AML-193 (cell line): ENCODE measurements at places on chromosomes 6 and 20.

- no peak for DNase-seq
Observed at GRCh38 chr6:43921039-43921438, 151.0 kb downstream of the VEGFA start.

DNA sequence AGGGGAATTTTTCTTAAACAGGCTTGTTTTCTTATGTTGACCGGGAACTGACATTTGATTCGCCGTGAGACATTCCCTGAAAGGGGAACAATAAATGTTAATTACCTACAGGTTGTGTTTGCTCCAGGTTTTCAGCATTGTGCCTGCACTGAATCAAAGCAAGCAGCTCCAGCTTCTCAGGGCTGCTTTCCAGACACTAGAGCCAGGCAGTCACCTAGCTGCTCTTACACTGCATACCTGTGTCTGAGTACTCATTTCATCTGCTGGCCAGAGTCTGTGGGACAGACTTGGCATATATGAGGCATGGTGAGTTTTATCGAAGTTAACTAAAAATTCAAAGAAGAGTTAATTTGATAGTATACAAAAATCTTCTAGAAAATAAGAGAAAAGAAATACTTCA, 951.8 kb upstream of the MAP3K7 start:
- no peak for DNase-seq

- DNase-seq = peak; percentile 45
Observed at GRCh38 chr6:108365478-108365877, 70.6 kb downstream of the AFG1L start.

DNA sequence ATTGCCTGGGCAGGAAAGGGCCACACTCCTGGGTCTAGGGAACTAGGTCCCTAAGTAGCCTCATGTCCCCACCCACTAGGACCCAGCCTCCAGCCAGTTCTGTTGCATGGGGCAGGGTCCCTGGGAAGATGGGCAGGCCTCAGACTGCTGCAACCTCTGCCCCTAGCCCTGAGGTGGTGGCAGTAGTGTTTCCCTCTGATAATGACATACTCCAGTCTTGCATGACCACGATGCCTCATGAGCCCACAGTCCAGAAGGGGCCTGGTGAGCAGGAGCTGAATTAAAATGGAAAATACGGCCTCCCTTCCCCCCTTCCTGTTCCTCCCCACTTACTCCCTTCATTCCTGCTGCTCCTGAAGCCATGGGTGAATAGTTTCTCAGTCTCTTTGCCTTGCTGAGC, 36.0 kb upstream of the SCRT2 start:
- DNase-seq = no peak

GRCh38 chr20:57257701-57258453, 8.6 kb downstream of the BMP7 start:
- no peak for DNase-seq

GRCh38 chr6:46440141-46440540, 51.1 kb downstream of the RCAN2 start:
- DNase-seq = no peak

DNA sequence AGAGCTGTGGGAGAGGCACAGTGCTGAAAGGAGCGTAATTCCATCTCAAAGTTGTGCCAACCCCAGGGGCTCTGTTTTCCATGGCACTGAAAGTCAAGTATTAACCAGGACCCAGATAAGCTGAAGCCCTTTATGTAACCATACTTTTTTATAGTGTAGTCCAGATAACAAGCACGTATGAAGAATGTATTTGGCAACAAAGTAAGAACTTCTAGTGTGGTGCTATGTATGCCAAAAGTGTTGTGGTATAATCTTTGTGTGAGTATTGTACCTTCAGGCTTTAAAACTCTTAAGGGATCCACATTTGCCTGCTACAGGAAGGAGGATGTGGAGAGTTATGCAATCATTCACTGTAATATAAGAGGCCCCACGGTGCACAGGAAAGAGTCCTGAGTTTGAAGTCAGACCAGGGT, 129.4 kb downstream of the IBTK start:
- peak; percentile 85 for DNase-seq

DNA sequence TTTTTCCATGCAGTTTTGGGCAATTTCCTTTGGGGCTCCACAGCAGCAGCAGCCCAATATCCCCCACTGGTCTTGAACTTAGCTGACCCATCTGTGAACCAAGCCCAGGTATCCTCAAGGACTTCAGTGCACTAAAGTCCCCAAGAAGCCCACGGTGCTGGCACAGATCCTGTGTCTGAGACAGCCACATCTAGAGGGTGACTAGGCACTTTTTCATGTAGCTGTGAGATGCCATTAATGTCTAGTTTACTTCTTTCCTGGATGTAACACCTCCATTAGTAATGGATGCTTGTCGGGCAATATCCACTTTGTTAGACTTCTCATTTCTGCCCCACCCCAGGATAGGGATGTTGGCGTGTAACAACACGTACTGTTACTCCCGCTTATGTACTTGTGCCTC, 176.2 kb upstream of the PROKR2 start:
- DNase-seq = no peak

- DNase-seq = no peak
Observed at GRCh38 chr20:14538433-14538832, 201.0 kb upstream of the FLRT3 start.

GRCh38 chr6:163904186-163904585, 489.7 kb downstream of the QKI start:
- DNase-seq = no peak

DNA sequence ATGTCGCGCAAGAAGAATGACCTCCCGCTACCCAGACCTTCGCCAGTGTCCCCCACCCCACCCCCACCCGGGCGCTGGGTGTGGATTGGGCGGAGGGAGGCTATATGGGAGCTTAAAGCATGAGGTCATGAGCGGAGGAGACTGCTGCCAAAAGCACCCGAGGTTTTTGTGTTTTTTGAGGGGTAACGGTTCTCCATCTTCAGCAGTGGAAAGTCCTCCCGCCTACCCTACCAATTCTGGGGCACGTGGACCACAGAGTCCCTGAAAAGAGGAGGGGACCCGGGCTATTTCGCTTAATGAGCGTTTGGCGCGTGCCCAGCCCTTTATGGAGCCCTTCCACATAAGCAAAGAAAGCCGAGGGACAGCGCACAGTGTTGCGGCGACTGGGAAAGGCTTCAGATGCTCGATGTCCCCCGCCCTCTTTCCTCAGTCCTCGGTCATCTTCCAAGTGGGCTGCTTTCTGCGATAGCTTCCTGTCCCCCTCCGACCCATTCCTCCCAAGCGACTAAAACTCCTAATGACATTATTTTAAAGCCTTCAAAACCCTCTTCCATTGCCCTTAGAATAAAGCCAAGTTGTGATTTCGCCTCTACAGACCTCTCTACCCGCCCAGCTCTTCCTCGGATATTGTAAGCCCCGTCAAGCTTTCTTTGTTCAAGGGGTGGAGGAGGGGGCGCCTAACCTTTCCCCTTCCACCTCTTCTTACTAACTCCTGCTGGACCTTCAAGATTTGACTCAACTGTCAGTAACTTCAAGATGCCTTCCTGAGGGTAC, 2.1 kb upstream of the TRERF1 start:
- peak; percentile 33 for DNase-seq
